ENCODE measurements at places on chromosomes 5 and 9. TPM values are rescaled to one million over a fixed set of nuclear protein-coding genes. Genes with fewer than 3 reads are reported as not detected.

The SAXO1 gene
- 0.06 TPM for total RNA-seq

The PCDHA7 gene
- total RNA-seq, result 0.19 TPM

The PCDHGA4 gene
- total RNA-seq, result 4.4 TPM

The LCN9 gene
- not detected for total RNA-seq

The FOXD4L5 gene
- total RNA-seq, result 0.06 TPM

The DBH gene
- total RNA-seq, result not detected

The MLANA gene
- total RNA-seq, result not detected

The ZER1 gene
- 24.5 TPM for total RNA-seq

The RETREG1 gene
- total RNA-seq, result 4.0 TPM

The WNT8A gene
- total RNA-seq, result not detected
